ENCODE measurements at places on chromosomes 5 and 9.
A peak's percentile ranks its signal among the peaks of the same experiment; 100 is the strongest.

DNA sequence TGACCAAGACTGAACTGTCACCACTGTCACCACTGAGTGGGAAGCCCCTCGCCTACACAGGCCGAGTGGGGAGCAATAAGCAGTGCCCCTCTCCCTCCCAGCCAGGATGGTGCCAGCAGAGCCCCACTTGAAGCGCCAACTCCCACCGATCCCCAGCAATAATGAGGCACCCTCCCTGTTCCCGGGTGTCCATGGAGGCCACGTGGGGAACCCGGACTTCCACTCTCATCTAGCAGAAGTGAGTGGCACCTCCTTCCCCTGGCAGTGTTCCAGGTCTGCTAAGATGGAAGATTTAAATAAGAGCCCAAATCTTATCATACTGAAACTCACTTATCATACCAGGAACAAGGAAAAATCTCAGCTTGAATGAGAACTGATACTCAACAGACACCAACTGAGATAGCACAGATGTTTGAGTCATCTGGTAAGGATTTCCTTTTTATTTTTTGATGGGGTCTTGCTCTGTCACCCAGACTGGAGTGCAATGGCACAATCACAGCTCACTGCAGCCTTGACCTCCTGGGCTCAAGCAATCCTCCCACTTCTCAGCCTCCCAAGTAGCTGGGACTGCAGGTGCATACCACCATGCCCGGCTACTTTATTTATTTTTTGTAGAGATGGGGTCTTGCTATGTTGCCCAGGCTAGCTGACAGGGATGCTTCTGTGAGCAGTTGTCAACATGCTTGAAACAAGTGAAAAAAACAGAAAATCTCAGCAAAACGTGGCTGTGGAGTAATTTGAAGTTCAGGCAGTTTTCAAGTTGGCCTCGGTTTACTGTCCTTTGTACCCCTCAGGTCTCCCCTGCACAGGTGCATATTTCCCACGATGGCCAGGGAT lies 29.6 kb upstream of the ASS1 start:
- DNase-seq, result no peak

GRCh38 chr9:122642226-122642625 lies 15.2 kb downstream of the OR1B1 start:
- DNase-seq, result peak; percentile 12

GRCh38 chr5:108649106-108649505 lies 98.6 kb upstream of the FER start:
- no peak for DNase-seq

DNA sequence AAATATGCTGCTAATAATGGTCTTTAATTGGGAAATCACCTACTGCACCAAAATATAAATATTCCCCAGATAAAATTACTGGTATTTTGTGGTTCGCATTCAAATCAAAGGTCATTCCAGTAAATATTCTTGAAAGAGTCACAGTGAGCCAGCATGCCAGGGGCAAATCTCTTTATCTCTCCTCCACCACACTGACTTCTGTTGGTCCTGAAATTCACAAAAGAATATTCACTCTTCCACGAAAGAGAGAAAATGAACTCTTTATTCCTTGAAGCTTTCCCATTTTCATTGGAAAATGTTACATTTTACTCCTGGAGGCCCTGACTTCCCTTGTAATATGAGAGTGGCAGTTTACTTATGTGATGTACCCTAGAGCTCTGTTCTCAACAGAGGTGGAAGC lies 39.7 kb downstream of the ZNF366 start:
- DNase-seq, result no peak

DNA sequence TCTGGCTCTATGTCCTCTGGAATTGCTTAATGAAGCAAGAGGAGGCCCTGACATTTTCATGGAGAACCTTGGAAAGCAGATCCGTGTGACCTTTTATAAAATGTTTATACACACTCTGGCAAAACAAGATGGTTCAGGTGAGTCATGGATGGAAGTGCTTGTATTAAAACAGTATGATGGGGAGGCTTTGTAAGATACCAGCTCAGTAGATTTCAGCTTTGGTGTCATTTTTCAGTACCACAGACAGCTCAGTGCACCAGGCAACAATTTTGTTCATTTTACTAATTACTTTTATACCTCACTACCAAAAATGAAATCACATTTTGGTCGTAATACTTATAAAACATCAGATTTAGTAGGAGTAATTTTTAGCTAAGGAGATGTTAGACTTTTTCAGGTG lies 5.2 kb downstream of the KCNN2 start:
- no peak for DNase-seq

DNA sequence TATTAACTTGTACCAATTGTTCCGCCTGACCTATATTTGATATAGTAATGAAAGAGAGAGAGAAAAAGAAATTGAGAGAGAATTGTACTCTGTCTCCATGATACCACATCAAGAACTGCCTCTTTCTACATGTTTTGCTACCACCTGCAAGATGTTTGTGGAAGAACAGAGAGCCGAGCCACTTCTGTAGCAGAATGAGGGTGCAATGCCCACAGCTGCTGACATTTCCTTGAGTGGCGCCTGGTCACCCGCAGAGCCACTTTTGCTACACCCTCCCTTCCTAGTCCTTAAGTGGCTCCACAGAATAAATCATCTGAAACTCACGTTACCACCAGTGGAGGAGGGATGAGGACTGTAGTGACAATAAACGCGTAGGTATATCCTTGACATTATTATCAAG lies 17.1 kb upstream of the FAM81B start:
- DNase-seq, result no peak

GRCh38 chr5:98982880-98983279 lies 54.1 kb upstream of the CHD1 start:
- no peak for DNase-seq

DNA sequence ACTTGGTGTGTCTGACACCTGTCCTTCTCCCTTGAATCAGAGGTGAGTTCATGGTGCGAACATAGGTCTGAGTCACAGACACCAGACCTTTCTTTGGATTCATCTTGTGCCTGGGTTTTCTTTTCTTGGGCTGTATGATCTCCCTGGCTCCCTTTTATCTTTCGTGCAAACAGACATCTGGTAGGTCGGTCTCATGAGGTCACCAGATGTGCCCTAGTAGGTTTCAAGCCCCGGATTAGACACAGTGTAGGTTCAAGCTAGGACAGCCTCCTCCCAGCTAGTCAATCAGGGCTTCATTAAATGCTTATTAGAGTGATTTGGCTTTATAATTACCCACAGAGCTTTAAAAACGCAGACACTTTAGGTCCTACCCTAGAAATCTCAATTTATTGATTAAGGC lies 106.0 kb upstream of the MYO10 start:
- DNase-seq, result no peak

- no peak for DNase-seq
Observed at GRCh38 chr9:69673311-69673640, 1.1 kb upstream of the APBA1 start.

DNA sequence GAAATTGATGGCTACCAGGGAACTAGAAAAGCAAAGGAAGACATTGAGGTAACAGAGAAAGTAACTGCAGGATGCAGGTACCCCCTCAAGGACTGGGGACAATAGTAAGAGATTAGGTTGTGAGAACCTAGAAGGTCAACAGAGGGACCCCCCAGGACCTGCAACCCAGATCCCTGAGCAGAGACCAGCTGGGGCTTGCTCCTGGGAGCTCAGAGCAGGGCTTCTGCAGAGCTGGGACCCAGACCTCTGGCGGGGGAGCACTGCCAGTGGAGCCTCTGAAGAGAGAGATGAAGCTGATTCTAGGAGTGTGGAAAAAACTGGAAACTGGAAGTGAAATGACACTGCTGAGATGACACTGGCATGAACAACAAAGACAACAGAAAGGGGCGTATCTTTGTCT lies 17.2 kb downstream of the MORN5 start:
- DNase-seq, result no peak

GRCh38 chr5:96851312-96852062 lies 24.8 kb upstream of the ERAP2 start:
- DNase-seq, result no peak
